ENCODE measurements at places on chromosomes 2 and 18.

- DNase-seq, result no peak
These were observed 68.0 kb upstream of the PSME4 start for GRCh38 chr2:54038835-54039234.

GRCh38 chr2:27627963-27628766, 647 bp downstream of the CCDC121 start:
- DNase-seq, result no peak

GRCh38 chr2:72204786-72205503, 57.3 kb upstream of the CYP26B1 start:
- no peak for DNase-seq

DNA sequence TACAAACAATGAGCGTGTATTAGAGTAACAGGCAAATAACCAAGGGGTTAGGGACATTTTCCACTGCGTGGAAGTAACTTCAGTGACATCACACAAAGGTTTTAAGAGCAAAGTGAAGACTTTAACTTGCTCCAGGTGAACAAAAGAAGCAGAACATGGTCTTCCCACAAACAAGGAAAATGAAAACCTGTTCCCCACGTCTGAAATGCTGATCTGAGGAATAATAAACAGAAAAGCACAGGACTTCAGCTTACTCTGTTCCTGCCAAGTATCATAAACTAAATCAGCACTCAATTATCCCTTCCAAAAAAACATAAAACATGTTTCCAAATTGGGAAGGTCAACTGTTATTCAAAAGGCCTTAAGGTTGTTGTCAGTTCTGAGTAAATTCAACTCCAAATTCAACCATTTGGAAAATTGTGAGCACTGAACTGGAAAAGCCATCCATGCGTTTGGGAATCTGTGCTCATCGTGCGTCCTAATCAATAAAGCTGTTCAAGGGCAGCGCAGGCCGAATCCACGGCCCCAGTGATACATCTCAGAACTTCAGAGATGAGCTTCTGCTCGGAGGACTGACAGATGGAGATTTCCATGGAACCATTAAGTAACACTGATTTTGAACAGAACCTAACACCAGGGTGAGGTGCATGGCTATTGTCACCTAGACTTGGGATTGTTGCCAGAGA, 7.7 kb upstream of the SNTG2 start:
- DNase-seq, result no peak

GRCh38 chr2:53715568-53715967, 52.0 kb upstream of the CHAC2 start:
- no peak for DNase-seq

- no peak for DNase-seq
These were observed 7.9 kb downstream of the TUBB6 start for GRCh38 chr18:12315911-12316310.

- no peak for DNase-seq
These were observed 872.7 kb downstream of the DCDC2C start for GRCh38 chr2:4576075-4576474.

DNA sequence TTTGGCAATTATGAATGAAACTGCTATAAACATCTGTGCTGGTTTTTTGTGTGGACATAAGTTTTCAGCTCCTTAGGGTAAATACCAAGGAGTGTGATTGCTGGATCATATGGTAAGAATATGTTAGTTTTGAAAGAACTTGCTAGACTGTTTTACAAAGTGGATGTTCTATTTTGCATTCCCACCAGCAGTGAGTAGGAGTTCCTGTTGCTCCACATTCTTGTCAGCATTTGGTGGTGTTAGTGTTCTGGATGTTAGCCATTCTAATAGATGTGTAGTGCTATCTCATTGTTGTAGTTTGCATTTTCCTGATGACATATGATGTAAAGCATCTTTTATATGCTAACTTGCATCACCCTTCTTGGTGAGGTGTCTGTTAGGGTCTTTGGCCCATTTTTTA, 304.6 kb downstream of the NUP35 start:
- DNase-seq, result no peak

GRCh38 chr18:43994381-43994780, 686.3 kb upstream of the SETBP1 start:
- DNase-seq, result no peak

GRCh38 chr2:198517976-198518375, 713.6 kb downstream of the PLCL1 start:
- DNase-seq, result no peak

DNA sequence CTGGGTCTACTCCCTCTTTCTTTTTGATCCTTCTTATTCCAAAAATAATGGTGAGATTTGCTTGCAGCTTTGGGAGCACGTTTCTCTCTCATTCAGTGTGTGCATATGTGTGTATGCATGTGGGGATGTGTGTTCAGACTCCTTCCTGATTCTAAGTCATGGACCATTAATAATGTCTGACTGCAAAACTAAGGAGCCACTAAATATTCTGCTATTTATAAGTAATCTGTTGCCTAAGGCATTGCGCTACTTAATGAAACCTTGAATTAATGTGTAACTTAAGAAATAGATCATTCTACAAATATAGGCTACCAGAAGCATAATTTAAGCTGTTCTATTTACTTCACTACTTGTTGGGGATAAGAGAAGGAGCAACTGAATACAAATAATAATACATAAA, 182.1 kb downstream of the TFCP2L1 start:
- DNase-seq, result no peak

GRCh38 chr2:149364839-149365238, 34.5 kb downstream of the LYPD6 start:
- no peak for DNase-seq

- DNase-seq, result no peak
These were observed 305.4 kb downstream of the MTX2 start for GRCh38 chr2:176574484-176575236.

DNA sequence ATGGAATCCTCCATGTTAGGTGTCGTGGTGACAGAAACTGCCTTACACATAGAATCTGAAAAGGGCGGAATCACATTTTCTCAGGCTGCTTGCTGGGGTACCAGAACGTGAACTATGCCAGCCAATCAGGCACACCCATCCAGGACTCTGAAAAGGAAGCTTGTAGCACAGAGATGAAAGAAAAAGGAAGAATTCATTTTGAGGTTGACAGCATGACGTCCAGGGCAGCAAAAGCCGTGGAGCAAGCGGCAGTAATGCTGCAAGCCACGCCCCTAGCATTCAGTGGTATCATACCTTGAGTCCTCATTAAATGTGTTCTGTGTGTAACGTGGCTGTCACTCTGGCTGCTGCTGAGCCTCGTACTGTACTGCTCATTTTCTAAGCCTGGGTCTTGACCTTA, 304.0 kb downstream of the DYSF start:
- no peak for DNase-seq

GRCh38 chr2:29245742-29246382, 130.6 kb downstream of the CLIP4 start:
- DNase-seq, result no peak

- no peak for DNase-seq
These were observed 615.1 kb downstream of the IRS1 start for GRCh38 chr2:226184540-226184939.

GRCh38 chr2:235642446-235643098, 148.7 kb downstream of the AGAP1 start:
- no peak for DNase-seq

- DNase-seq, result no peak
These were observed 79.7 kb upstream of the IGFBP5 start for GRCh38 chr2:216775043-216775453.

DNA sequence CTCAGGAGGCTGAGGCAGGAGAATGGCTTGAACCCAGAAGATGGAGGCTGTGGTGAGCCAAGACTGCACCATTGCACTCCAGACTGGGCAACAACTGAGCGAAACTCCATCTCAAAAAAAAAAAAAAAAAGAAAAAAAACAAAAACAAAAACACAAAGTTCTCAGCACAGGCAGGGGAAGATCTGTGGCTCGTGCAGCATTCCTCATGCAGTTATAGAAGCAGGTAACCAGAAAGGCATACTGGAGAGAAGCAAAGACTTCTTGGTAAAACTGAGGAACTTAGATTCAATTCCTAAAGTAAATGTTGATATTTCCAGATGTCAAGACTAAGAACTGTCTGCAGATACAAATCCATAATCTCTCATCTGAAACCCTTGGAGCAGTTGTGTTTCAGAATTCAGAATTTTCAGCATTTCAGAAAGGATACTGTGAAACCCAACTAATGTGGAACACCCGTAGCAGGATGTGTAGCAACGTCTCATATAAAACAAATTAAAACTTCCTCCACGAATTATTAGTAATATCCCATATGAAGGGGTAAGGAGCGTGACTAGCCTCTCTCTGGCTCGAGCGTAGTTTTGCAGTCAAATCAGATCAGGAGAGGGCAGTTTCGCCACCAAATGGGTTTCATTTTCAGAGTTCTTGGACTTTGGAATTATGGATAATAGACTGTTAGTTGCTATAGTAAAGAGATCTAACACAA, 13.2 kb upstream of the SLC25A52 start:
- DNase-seq, result no peak

DNA sequence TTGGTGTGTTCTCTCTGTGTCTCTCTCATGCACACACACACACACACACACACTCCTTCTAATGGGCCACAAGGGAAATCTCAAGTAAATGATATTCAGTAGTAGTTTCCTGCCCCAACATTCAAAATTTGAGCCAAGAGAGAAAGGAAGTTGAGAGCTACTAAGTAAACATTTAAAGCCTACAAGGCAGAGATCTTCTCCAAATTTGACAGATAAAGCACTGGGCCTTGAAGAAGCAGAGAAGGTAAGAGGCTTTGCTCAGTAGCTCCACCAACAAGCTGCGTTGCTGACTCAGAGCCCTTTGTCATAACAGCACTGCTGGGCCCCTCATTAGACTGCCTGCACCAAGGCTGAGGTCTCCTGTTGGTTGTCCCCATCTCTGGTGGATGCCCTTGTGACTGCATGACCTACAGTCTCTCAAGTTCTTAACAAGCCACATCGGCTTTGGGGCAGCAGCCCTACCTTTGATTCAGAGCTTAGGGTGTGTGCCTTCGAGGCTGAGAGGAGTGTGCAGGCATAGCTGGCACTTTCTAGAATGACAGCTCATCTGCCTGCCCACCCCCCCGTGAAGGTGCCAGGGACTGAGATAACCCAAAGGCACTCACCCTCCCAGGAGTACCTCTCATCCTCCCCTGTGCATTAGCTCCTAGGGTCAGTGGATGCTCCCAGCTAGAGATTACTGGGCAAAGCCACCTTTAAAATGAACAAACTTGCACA, 32.3 kb upstream of the NEB start:
- no peak for DNase-seq

- no peak for DNase-seq
These were observed 359.9 kb downstream of the DSC3 start for GRCh38 chr18:30682672-30683071.

- no peak for DNase-seq
These were observed 138.1 kb downstream of the WDR7 start for GRCh38 chr18:56789004-56789888.

GRCh38 chr2:172813314-172813888, 77.8 kb downstream of the RAPGEF4 start:
- no peak for DNase-seq

DNA sequence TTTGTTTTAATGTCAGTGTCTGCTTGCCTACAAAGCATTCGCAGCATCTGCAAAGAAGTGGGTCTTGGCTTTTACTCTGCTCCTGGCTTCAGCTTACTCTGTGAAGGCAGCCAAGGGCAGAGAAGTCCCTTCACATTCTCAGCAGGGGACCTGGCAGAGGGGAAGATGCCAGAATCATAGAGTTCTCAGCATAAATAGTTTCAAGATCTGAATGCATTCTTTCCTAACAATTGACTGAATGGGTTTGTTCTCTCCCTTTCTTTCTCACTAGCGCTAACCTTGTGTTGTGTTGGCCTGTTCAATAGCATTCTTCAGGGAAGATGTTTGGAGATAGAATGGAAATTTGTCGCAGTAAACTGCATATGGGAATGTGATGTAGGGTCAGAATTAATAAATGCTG, 106.9 kb downstream of the FARSB start:
- DNase-seq, result no peak

- DNase-seq, result no peak
These were observed 50.5 kb upstream of the FHOD3 start for GRCh38 chr18:36247036-36247435.

- no peak for DNase-seq
These were observed 183.7 kb downstream of the DOK6 start for GRCh38 chr18:69584429-69584828.
